CD8-positive, alpha-beta memory T cell (primary cell): ENCODE measurements at places on chromosomes 16 and 17. TPM values are rescaled to one million over a fixed set of nuclear protein-coding genes. Genes with fewer than 3 reads are reported as not detected.

GRCh38 chr16:75626806-75627205 is 3.7 kb upstream of the ADAT1 start:
- DNase-seq = no peak

- no peak for DNase-seq
These were observed 43.2 kb downstream of the CLEC16A start for GRCh38 chr16:10987361-10988163.

Gene TNS4
- total RNA-seq = 3.1 TPM

GRCh38 chr16:73558219-73558618 is 510.3 kb upstream of the ZFHX3 start:
- no peak for DNase-seq

DNA sequence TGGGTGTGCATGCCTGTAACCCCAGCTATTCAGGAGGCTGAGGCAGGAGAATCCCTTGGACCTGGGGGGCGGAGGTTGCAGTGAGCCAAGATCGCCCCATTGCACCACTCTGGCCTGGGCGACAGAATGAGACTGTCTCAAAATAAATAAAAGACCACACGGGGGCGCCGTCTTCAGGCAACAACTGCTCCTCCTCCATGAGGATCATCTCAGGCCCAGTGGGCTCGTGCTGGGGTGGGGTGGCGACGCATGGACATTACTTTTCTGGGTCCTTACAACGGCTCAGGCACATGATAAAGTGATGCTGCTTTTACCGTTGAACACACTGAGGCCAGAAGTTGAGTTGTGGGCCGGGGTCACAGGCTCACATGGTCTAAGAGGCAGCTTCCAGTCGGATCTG is 56.2 kb downstream of the PRMT7 start:
- no peak for DNase-seq

GRCh38 chr16:66844342-66845079 is at the start of gene CA7:
CA7 (plus strand) TSS chr16:66844414; CDS start chr16:66844488, 74 bp downstream.
- DNase-seq = no peak

DNA sequence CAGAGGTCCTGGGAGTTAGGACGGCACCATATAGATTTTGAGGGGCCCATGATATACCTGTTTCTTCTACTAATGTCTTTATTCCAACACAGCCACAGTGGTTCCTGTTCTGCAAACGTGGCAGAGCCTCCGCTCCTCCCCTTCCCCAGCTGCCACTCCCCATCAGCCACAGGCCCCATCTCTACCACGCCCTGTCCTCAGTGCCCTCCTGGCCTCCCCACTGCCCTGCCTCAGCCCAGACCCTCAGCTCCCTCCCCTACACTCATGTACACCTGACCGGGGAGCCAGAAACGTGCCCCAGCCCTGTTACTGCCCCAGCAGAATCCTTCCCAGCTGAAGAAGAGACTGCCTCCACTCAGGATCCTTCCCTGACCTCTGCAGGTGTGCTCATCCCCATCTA is 11.9 kb upstream of the RBFOX3 start:
- no peak for DNase-seq

- DNase-seq = no peak
These were observed 1.2 kb upstream of the MT2A start for GRCh38 chr16:56607109-56607618.

Gene CA7
- total RNA-seq = not detected

Gene TP53TG3B
- total RNA-seq = not detected

- DNase-seq = no peak
These were observed 37.0 kb downstream of the STXBP4 start for GRCh38 chr17:55005520-55005919.

Gene GP1BA
- not detected for total RNA-seq
